ENCODE measurements at places on chromosomes 4 and X.

DNA sequence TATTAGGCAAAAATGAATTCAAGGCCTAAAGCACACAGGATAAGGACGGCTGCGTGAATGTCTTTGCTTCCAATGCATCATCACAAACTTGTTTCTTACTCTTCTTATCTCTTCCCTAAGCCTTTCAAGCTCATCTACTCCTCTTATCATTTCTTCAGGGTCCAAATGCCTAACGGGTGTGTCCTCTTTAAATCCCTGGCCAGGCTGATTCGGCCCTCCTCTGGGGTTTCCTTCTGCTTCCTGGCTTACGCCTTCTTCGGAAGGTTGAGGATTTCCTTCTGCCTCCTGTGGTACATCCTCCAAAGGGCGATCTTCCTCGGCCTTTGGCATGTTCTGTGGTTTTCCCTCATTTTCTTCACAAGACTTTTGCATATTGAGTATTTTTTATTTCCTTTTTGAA lies 1.3 kb downstream of the TCEAL8 start:
- no peak for DNase-seq

DNA sequence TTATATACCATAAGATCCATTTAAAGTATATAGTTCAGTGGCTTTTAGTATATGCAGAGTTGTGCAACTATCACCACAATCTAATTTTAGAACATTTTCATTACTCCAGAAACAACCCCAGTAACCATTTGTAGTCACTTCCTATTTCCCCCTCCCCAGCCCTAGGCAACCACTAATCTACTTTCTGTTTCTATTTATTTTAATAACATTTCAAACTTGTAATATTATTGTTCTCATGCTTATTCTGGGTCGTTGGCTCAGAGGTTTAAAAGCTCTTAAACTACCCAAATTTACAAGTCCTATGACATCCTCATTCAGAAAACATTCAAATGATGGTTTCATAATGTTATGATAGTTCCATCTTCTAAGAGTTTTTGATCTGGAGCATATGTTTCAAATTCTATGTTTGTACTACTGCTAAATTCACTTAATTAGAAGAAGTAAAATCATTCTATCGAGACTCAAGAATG lies 18.4 kb downstream of the XIAP start:
- DNase-seq = peak; percentile 26

GRCh38 chr4:24117975-24118374 lies 228.1 kb upstream of the PPARGC1A start:
- DNase-seq = no peak

DNA sequence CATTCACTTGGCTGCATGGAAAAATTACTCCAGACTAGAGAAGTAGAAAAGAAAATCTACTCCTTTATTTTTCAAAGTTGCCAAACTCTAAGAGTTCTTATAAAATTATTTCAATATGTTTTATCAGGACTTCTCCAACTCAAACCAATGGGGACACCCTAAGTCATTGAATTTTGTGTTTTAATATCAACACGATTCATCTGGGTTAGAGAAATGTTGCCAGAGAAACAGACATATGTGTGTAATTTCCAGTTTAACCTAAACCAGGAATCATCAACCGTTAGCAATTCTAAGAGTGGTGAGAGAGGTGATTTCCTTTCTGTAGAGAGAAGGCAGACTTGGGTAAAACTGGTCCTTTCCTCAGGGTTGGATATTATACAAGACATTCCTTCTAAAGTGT lies 291.8 kb downstream of the LDB2 start:
- DNase-seq = no peak

DNA sequence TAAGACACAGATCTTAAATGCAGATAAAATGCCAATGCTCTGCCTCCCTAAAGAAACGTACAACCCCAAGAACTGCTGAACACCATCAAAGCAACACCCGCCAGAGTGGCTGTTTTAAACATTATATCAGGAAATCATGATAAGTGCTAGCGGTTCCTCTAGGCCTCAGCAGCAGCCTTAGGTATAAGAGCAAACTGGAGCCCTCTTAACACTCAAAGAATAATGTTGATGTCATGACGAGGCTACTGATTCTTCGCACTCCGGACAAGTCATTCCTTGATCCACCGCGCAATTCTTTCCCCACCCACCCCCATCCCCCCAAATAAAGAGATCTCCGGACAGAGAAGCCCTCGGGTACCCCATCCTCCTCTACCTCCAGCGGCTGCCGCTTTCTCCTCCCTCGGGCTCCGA lies 507 bp downstream of the LIN54 start:
- DNase-seq = peak; percentile 25

DNA sequence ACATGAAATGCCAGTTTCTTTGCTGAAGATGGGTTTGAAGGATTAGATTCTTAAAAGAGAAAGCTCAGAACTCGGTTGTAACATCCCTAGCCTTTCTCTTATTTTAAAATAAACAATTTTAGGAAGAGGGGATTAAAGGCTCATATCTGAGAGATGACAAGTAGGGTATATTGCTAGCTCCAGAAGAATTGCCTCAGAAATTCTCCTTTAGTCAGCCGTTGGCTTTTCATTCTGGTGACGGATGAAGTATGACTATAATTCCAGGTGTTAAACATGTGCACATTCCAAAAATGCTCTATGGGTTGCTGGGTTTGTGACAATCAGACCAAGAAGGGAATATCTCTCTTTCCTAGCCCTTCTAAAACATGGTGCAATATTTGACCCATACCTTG lies 17.8 kb downstream of the DKK2 start:
- no peak for DNase-seq

DNA sequence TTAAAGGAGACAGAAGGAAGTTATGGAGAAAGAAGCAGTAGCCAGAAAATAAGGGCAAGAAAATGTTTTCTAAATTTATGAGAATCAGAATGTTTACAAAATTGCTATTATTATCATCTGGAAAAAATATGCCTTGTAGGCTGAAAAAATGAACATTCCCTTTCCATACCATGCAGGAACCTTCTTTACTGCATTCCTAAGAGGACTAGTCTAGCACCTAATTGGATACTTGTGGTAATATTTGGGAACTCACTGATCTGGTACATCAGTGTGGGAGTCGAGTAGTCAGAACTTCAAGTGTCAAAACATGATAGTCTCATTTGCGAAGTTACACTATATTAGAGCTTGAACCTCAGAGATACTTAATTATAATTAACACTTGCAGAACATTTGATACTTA lies 51.9 kb downstream of the TET2 start:
- DNase-seq = no peak

GRCh38 chr4:152594978-152595925 lies 59.4 kb upstream of the FBXW7 start:
- no peak for DNase-seq

GRCh38 chr4:142405695-142406498 lies 440.2 kb downstream of the INPP4B start:
- DNase-seq = no peak

DNA sequence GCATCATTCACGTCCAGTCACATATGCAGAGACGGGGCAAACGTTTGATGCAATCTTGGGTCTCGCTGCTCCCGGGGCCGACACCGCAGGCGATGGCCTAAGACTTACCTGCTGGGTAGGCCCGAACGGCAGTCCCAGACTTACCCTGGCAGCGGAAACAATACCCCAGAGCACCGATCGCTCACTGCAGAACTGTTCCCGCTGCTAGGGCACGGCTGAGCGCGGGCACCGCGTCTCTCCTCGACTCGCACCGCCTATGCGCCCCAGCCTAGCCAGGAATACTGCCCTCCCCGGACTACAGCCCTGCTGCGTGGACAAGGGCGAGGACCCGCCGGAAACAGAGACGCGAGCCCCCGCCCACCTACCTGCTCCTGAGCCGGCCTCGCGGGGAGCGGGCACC lies 86.2 kb downstream of the HPRT1 start:
- DNase-seq = no peak

DNA sequence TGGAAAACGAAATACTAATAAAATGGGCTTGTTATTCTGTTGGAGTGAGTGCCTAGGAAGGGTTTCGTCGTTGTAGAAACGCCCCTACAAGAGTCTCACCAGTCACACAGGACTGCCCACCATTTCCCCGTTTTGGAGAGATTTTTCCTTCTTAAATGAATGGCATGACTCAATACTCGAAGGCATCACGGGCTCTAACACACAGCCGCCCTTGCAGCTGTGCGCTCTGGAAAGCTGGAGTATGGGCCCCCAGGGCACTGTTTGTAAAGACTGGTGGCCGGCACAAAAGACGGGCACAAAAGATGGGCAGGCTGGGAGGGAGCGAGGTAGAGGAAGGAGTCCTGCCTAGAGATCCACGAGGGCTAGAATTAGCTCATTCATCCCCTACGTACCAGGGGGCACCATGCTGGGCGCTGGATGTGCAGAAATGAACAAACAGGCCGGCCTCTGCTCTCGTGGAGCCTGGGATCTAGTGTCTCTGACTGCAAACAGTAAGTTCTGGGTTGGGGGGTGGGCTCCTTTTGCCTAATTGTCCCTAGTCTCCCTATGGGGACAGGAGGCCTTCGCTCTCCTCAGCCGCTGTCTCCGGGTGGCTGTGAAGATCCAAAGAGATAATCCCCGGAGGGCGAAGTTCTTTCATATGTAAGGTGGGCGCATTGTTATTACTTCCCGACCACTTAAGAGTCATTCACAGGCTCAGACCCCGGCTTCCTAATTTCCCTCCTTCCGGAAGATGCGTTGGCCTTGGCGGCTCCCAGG lies 1.0 kb upstream of the SFRP2 start:
- DNase-seq = no peak

- DNase-seq = no peak
Measured at GRCh38 chr4:187258651-187259401, 535.2 kb upstream of the FAT1 start.

DNA sequence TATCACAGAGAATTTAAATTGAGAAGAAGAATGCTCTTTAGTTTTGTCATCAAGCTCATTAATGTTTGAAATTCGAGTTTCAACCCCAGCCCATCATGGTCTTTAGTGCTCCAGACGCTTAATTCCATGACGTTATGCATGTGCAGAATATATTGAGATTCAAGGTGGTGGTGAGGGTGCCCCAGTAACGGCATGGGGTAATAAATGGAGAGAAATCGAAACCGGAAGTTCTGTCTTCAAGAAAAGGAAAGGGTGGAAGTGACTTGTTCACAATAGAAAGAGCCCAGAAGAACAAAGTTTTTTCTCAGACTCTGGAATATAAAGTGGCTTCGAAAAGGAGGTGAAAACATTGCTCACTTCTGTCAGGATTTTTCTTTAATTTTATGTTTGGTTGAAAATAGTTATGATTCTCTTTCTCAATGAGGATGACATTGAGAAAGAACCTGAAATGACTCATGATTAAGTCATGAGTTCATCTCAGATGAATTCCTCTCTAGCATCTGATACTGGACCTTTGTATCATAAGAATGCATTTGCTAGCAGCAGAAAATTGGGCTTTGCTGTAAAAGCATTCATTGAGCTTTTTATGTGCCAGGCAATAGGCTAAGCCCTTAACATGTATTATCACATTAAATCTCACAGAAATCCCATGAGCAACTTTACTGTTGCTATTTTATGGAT lies 779 bp upstream of the DDX60L start:
- peak; percentile 76 for DNase-seq

DNA sequence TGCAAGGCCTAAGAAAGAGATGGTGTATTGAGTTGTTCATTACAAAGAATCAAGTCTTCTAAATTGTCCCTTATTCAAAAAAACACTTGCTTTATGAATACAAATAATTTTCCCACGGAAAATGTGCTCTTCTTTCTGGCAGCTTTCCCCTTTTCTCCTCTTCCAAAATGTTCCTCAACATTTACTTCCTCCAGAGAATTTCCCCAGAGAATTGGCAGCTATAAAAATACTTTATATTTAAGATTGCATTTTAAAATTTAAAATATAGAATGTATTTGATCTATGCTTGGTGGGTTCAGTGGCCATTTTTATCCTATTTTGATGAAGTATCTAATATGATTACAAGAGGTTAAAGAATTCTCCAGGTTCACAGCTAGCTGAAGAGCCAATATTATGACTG lies 521.0 kb downstream of the IQCM start:
- no peak for DNase-seq

DNA sequence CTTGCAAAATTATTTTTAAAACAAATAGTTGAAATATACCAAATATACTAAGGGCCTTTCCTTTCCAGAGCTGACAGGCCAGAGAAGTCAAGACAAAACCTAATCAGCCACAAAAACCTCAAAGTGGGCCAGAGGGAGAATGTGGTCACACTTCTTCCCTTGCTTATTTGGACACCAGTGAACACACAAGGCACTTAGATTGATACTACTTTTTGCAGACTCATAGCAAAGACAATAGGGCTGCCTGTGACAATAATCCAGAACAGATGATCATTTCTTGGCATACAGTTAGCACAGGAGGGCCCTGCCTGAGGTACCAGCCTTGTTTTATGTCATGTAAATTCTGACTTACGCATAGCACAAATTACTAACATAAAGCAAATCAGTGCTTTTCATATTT lies 215.7 kb upstream of the NEIL3 start:
- no peak for DNase-seq

- DNase-seq = no peak
Measured at GRCh38 chrX:10126044-10126443, 30.7 kb upstream of the CLCN4 start.

DNA sequence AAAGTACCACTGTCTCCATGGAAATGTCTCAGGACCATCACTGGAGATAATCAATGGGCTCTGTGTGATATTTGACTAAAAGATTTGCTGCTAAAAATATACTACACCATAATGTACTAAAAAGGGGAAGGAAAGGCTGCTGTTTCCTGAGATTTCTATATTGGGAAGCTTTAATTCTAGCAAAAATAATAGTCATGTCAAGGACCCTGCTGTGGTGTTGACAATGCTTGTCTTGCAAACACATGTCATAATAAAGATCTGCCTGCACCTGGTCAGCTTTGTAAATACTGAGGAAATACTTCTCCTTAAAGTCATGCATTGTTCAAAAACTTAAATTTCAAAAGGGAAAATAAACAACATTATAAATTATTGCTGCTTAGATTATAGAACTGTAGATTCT lies 417.9 kb downstream of the GPM6A start:
- DNase-seq = no peak

Measured in central memory CD4-positive, alpha-beta T cell (primary cell).